ENCODE measurements at places on chromosomes 1 and 21.

DNA sequence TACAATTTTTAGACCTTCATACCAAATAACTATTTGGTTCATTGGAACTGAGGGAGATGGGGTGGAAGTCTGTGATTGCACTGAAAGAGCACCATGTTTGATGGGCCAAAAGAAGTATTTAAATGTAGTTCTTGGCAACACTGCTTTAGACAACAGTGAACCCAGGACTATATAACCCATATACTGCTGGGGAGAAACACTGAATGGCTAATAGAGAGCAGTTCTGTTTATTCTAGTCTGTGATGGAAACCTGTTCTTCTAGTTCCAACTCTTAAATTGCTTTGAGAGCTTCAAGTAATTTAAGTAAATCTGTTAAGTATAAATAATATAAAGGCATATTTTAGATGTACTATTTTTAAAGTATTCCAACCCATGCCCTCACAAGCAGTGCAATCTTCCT is 96.3 kb downstream of the NIBAN1 start:
- DNase-seq: no peak

DNA sequence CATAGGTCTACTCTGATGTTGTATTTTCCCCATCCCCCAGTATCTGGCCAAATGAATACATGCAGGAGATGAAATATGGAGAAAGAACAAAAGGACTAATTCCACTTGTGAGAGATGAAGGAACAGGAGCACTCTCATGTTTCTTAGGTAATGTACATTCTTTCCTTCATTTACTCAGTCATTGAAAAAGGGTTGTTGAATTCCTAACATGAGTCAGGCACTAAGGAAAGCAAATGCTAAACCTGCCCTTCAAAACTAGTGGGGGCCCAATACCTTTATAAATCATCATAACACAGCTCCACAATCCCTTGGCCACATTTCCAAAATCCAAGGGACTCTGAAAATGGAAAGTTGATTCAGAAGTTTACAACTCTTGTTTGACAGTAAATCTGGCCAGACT is 94.3 kb downstream of the DIRAS3 start:
- no peak for DNase-seq

- DNase-seq: no peak
Observed at GRCh38 chr1:201760516-201760915, 68.4 kb upstream of the IPO9 start.

DNA sequence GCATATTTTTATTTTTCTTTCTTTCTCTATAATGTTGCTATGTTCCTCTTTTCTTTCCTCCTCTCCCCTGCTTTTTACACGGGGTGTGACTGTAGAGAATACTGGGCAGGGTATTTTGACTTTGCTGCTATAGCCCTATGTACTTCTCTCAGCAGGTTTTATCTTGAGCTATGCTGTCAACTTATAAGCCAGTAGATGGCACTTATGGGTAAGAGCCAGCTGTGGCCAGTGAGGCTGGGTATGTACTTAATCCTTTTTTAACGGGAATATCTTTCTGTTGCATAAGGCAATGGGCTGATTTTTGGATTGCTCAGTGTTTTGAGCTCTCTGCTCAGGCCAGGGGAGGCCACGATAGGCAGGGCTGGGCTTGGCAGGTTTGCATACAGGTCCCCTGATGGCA is 99.0 kb downstream of the KCNK2 start:
- DNase-seq: no peak

DNA sequence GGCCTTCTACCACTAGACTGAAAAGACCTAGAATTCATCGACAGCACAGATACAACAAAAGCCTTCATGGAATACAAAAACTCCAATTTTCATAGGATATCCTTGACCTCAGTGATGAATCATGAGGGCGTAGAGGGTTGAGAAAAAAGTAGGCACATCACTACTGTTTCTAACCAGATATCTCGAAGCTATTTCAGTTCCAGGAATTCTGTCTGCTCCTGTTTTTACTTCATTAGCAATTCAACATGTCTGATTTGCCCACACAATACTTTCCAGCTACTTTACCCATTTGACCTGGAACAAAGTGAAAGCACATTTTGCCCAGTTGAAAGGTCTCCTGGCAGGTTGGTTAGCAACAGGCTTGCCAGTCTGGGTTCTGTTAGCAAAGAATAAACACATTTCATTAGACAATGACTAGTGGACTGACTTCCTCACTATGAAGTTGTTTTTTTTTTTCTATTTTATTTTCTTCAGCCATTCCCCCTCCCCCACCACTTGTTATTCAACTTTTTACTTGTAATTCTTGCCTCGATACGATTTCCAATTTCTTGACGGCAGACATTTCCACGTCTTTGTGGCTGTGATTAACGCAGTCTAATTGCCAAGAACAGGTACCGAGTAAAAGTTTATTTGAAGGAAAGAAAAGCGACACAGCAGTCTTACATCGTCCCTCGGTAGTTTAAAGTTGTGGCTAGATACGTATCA is 4.0 kb upstream of the ZBTB18 start:
- peak; percentile 22 for DNase-seq

DNA sequence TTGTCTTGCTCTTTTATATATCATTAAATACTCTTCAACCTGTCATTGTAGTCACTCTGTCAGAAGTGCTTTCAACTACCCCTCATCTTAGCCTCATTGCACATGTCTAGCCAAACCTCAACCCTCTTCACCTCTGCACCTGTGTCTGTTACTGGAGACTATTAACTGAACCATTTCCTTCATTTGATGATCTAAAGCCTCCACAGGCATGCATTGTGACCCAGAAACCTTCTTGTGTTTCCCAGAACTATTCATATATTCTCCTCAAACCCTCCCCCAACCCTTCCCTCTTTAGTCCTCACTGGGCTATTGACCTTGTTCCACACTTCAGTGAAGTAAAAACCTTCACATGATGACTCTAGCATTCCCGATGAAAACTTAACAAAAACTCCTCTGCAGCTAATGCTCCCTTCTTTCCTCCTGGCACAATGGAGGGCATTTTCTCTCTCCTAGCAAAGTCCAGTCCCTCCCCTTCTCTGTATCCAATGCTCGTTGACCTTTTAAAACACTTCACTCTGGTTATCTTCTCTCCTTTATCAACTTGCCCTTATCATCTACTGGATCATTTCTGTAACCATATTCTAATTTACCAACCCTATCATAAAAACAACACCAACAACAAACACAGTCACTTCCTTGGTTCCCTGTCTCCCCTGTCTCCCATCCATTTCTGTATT is 86.1 kb downstream of the BACH1 start:
- DNase-seq: no peak

DNA sequence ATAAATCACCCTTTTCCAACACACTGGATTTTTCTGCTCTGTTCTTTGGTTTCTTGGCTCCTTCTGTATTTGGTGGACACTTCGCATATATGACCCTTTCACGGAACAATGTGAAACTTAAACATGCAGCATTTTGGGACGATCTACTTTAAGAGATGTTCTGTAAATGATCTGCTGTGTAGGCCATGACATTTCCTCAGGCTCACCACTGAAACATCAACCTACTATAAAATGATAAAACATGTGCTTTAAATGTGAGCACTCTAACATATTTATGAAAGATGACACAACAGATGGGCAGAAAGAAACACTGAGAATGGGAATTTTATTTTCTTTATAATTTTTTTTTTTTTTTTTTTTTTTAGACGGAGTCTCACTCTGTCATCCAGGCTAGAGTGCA is 316.3 kb upstream of the GREM2 start:
- DNase-seq: no peak

DNA sequence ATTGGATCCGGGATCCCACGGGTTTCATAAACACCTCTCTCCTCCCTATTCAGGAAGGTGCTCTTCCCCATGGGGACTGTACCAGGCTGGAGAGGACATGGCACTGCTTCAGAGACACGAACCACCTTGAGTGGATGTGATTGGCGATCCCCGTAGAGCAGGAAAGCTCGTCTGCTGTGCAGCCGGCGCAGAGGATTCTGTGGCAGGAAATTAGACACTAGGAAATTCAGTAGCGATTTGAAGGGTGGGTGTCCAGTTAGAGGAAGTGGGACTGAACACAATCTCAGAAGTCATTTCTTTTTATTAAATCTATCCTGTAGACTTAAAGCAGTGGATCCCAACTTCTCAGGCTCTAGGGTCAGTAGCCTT is 767 bp downstream of the PDIK1L start:
- DNase-seq: peak; percentile 82

DNA sequence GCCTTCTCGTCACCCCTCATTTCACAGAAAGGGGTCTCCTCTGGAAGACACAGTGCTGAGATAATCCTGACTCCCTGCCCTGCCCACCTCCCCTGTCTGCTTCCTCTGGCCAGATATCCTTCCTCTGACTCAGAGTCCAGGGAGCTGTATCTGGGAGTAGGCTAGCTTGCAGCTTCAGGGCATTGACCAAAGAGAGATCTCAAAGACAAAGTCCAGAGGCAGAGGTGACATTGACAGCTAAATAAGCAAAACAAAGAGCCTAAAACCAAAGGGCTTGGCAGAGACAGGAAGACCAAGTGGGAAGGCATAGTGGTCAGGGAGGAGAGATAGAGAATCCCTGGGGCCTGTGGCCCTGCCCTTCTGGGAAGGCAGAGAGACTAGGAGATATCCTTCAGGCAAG is 64.9 kb downstream of the TNR start:
- DNase-seq: no peak

GRCh38 chr1:200048244-200048643 is 20.7 kb downstream of the NR5A2 start:
- no peak for DNase-seq

DNA sequence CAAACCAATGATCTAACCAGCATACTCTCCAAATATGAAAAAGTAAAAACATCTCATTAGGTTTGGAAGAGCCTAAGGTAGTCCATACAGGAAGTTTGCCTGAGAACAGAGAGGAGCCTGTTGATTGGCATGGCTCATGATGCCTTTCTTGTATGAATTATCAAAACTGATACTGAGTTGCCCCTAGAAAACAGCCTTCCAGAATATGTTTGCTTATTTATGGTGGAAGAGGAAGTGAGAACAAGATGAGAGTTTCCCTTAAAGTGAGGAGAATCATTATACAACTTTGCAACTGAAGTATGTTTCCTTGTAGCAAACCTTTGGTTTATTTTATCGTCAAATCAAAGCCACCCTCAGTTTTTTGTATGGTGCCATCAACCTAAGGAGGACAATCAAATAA is 23.8 kb upstream of the KIAA1614 start:
- no peak for DNase-seq

GRCh38 chr1:198969981-198970380 is 331.1 kb downstream of the PTPRC start:
- no peak for DNase-seq

- DNase-seq: no peak
Observed at GRCh38 chr1:79899914-79900313, 893.4 kb upstream of the ADGRL4 start.

DNA sequence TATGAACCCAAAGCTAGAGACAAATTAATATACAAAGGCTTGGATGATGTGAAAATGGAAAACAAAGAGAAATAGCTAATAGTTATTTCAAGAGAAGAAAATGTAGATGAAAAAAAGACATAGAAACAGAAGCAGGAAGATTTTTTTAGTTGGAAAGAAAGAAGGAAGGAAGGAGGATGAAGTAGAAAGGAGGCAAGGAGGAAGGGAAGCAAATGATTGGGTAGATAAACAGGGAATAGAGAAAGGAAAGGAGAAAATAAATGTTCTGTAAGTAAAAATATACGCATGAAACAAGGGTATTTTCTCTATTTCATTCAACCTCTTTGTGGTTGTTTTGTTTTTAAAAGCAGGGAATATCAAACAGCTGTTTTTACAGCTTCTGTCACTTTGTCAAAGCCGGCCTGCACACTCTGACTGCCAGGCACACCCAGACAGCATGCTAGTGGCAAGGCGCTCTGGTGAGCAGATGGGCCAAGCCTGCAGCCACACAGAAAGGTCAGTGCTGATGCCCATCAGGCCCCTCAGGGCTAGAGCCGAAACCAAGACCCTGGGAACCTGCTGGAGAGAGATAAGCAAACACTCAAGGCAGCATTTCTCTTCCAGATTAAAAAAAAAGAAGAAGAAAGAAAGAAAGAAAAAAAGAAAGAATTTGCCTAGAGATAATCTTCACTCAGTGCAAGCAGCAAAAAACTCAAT is 72.9 kb upstream of the CTTNBP2NL start:
- DNase-seq: no peak

DNA sequence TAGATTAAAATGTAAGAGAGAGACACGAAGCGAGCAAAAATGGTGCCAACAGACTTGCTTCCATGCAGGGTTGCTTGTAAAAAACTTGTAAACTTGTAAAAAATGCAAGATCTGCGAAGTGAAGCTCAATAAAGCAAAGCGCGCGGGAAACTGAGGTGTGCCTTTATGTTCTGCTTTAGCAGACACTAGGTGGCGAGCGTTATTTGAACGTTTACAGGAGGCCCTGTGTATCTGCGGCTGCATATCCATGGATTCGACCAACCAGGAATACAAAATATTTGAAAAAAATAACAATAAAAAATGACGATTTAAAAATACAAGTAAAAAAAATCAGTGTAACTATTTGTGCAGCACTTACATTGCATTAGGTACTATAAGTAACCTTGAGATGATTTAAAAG is 1.5 kb downstream of the UBE2G2 start:
- no peak for DNase-seq
